ENCODE measurements at places on chromosomes 3 and 15. TPM values are rescaled to one million over a fixed set of nuclear protein-coding genes. Genes with fewer than 3 reads are reported as not detected.

DNA sequence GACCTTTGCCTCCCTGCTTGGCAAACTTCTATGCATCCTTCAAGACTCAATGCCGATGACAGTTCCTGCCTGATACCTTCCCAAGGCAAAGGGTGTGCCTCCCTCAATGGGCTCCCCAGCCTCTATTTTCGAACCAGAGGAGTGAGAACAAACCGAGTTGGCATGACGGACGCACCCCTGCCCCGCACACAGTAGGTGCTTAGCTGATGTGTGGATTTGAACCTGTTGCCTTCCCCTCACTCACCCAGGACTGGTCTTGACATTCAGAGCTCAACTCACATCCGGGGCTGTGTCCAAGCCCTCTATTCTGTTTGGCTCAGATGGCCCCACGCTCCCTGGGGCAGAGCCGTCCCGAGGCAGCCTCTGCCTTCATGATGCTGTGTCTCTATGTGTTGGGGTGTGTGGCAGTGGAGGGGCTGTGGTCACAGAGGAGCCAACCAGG, 52.2 kb upstream of the SLC6A11 start:
- no peak for DNase-seq

GRCh38 chr3:114646526-114646925, 352.7 kb downstream of the TIGIT start:
- no peak for DNase-seq

GRCh38 chr3:150253622-150254021, 154.5 kb upstream of the TSC22D2 start:
- DNase-seq, result no peak

DNA sequence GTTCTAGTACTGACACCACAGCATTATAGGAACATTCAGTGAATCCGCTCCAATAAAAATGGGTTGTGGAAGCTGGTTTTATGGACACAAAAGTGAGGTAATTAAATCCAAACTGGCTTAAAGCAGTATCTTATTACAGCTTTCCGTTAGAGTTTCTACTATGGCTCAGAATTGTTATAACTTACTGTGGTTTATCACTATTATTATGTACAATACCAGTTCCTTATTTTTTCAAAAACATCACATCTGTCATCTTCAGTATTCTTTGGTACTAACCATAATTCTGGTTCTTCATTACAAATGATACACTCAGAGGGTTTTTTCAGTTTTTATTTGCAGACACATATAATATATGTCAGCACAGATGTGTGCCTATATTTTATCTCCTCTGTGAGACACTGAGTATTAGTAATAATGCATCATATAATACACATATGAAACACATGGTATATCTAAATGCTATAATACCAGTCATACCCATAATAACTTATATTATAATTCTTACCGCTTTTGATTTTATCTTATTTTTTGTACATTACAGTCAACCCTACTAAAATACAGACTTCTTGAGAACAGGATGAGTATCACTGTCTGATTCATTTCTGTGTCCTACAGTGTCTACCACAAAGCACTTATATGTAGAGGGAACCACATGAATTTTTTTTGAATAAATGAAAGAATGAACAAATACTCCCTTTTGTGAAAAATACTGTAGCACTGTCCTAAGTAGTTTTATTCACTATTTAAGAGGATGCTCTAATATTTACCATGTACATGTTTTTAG, 39.0 kb downstream of the CMSS1 start:
- DNase-seq, result no peak

DNA sequence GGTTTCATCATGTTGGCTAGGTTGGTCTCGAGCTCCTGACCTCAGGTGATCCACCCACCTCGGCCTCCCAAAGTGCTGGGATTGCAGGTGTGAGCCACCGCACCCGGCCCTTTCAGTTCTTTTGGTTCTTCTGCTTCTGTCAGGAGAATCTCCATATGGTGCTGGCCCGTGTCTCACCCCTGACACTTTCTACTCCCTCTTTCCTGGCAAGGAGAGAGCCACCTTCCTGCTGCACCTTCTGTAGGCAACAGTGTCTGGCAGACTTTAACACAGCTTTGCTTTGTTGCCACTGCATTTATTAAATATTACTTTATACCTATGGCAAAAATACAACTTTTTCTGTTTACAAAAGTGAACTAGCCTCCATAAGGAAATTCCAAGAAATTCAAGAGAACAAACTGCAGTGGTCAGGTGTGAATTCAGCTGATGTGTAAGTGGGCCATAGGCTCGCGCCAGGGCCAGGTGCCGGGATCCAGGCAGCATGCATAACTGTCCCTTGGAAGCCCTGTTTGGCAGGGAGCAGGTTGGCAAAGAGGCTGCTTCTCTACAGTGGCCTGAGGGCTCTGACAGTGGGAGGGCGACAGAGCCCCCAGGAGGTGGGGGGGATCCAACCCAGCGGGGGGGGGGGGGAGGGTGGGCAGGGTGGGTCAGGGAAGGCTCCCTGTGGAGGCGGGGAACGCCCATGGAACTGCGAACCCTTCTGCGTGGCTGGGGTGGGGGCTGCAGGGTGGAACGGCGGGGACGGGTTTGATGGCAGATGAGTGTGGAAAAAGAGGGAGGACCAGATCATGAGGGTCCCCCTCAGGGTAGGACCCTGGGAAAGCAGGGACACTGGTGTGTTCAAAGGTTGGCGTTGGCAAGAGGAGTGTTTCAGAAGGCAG, 21.1 kb downstream of the CTSH start:
- no peak for DNase-seq

- DNase-seq, result peak; percentile 9
These were observed at the start of gene STXBP5L for GRCh38 chr3:120908030-120908794. Gene STXBP5L, plus strand, starts transcription at chr3:120908205. Its CDS starts 1,374 bp downstream, at chr3:120909579.

- no peak for DNase-seq
These were observed 66.8 kb upstream of the HACD2 start for GRCh38 chr3:123651449-123652341.

GRCh38 chr15:81945014-81945615, 100.7 kb downstream of the MEX3B start:
- DNase-seq, result no peak

DNA sequence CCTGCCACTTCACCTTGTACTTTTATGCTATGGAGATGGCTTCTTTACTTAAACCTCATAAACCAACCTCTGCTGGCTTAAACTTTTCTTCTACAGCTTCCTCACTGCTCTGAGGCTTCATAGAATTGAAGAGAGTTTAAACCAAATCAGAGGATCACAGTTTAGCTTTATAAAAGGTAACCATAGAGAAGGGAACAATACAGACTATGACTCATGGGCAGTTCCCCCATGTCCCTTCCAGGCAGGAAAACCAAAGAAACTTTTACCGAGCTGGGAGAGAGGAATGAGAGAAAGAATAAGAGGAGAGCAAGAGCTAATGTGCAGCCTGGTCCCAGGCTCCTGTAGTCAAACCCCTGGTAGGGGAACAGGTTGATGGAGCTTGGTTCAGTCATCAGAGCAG, 53.9 kb upstream of the NEDD4 start:
- peak; percentile 50 for DNase-seq

DNA sequence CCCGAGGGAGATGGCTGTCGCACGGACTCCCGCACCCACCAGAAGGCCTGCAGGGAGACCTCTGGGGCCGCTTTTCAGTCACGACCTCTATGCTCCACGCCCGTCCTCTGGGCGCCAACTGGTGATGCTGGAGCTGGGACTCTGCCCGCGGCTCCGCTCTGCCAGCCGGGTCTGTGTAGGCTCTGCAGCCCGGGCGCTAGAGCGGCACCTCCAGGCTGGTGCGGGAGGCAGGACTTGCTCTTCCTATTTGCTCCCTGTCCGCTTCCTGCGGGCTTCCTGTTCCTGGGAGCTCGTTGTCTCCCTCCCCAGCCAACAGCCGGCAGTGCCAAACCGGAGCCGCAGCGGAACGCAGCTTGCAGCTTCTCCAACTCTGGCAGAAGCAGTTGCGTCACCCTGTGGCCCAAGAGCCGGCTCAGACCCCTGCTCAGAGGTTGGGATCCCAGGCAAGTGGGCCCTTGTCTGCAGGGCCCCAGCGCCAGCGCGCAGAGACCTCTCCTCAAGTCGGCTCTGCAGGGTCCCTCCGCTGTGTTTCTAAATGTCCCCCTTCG, 285.9 kb downstream of the XXYLT1 start:
- DNase-seq, result no peak

- DNase-seq, result no peak
These were observed 81.1 kb upstream of the ARHGEF3 start for GRCh38 chr3:56882896-56883295.

Gene STRC
- not detected for total RNA-seq

Gene LINGO1
- total RNA-seq, result 0.18 TPM

Gene MYL3
- not detected for total RNA-seq
